Activated naive CD8-positive, alpha-beta T cell treated with anti-CD3 and anti-CD28 coated beads, Interleukin-2, amount 10 ng/mL, durations not matched to agents 7 days and 5 days (primary cell): ENCODE measurements at places on chromosomes 2 and 18. TPM values are rescaled to one million over a fixed set of nuclear protein-coding genes. Genes with fewer than 3 reads are reported as not detected.

SLC9A2 gene
- total RNA-seq: not detected

MTCL1 gene
- 0.69 TPM for total RNA-seq

IL1RN gene
- 4.0 TPM for total RNA-seq

CELF4 gene
- total RNA-seq: not detected

VSNL1 gene
- not detected for total RNA-seq

ANKRD39 gene
- total RNA-seq: 33.9 TPM

VIL1 gene
- total RNA-seq: not detected

SPP2 gene
- not detected for total RNA-seq

EGR4 gene
- not detected for total RNA-seq

GGCX gene
- total RNA-seq: 24.8 TPM

SLC40A1 gene
- 4.1 TPM for total RNA-seq

HOXD11 gene
- total RNA-seq: not detected

FRZB gene
- total RNA-seq: not detected

STARD6 gene
- total RNA-seq: not detected

LYG2 gene
- not detected for total RNA-seq

LHCGR gene
- not detected for total RNA-seq

RGPD3 gene
- not detected for total RNA-seq

TUBA4B gene
- not detected for total RNA-seq

LDLRAD4 gene
- 44.3 TPM for total RNA-seq

AGXT gene
- total RNA-seq: not detected

APOB gene
- not detected for total RNA-seq

C2orf81 gene
- 3.7 TPM for total RNA-seq

ZNF532 gene
- 4.0 TPM for total RNA-seq

EFHD1 gene
- total RNA-seq: 8.8 TPM

CAPN13 gene
- total RNA-seq: not detected

MOGAT1 gene
- not detected for total RNA-seq

PJVK gene
- 2.3 TPM for total RNA-seq

CERKL gene
- total RNA-seq: not detected

COL4A3 gene
- not detected for total RNA-seq

TMSB10 gene
- total RNA-seq: 4,217 TPM

SDC1 gene
- 0.22 TPM for total RNA-seq

IL18RAP gene
- 16.8 TPM for total RNA-seq

ALPG gene
- total RNA-seq: not detected

CCDC141 gene
- 11.8 TPM for total RNA-seq

CD207 gene
- total RNA-seq: not detected

CTNNA2 gene
- total RNA-seq: not detected
